Astrocyte of the cerebellum (primary cell): ENCODE measurements at places on chromosomes 11 and 22.
A peak's percentile ranks its signal among the peaks of the same experiment; 100 is the strongest.

DNA sequence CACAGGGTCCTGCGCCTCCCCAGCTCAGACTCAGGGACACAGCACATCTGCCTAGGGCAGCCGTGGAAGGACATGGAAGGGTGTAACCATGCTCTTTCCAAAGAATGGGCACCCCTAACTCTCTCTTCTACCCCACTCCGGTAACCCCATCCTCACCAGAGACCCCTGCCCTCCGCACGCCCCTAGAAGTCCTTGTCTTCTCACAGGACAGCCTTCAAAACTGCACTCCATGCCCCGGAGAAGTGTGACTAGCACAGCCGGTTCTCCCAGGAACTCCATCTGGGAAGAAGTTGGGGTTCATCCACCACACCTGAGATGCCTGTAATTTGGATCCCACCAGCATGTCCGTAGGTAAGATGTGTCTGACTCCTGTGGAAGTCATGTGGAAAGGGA lies 25.0 kb downstream of the P2RY2 start:
- DNase-seq, result no peak

DNA sequence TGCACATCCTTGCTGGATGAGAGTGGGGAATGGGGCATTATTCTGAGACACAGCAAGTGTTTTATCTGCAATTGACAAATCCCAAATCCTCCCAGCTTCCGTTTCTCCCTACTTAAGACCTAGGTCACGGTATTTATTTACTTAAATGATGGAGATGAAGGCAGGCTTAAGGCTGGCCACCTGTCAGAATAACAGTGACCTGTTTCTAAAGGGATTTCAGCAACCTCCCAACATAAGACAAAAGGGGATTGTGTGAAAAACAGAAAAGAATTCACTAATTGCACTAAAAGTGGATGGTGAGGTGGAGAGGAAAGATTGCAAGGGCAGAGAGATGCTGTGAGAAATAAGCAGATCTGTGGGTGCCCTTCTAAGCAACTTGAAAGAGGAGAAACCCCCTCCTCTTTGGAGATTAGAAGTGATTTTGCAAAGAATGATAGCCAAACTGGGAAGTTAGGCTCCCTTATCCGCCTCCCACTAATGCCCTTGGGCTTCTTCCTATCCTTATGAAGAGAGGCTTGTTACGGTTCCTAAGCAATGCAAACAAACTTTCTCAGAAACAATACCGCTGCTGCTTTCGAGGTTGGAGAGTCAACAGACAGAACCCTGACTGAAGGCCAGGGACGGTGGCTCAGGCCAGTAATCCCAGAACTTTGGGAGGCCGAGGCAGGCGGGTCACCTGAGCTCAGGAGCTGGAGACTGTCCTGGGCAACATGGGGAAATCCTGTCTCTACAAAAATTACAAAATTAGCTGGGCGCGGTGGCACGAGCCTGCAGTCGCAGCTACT lies 84.3 kb downstream of the ARL14EP start:
- no peak for DNase-seq

DNA sequence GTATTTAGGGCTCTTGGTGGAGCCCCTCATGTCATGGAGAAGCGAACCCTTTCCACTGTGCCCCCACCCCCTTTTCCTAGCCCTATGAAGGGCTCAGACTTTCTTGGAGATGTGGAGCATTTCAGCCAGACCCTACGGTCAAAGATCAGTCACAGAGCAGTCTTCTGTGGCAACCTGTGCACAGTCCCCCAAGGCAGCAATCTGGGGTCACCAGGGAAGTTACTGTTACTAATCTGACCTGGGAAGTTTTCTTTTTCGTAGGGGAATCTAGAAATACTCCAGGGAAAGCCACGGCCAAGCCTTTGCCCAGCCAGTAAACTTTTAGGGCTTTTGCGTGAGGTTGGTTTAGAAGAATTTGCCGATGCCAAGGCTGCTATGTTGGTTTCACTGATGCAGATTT lies 50.6 kb downstream of the ZBTB16 start:
- DNase-seq, result no peak

DNA sequence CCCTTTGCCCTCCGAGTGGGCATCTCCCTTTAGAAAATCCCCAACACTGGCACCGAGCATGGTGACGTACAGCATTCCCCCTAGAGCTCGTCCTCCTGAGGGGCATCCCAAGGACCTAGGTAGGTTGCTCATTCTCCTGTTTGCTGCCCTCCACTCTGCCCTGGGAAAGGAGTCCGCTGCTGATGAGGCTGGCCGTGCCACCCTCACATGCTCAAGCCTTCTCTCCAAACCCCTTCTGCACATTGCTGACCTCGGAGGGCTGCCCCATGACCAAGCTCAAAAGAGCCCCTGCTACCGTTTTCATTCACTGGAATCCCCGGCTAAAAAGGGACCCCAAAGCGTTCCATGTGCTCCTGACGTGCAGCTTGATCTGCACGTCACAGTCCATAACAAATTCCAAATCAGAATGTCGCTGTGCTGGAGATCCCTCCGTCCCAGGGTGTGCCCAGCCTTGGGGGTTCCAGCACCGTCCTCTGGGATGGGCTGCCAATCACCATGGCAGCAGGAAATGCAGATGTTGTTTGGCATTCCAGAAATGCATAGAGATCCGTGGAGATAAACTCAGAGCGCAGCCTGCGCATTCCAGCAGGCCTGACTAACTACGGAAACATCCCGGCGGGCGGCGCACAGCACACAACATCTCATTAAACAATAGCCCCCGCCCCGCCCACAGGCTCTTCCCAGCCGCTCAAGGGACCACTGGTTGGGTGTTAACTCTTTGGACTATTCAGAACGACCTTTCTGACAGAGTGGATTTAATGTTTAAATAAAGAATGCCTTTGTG lies 26.3 kb upstream of the GNB1L start:
- DNase-seq, result peak; percentile 90

GRCh38 chr22:45833613-45834012 lies 143.3 kb downstream of the WNT7B start:
- no peak for DNase-seq

DNA sequence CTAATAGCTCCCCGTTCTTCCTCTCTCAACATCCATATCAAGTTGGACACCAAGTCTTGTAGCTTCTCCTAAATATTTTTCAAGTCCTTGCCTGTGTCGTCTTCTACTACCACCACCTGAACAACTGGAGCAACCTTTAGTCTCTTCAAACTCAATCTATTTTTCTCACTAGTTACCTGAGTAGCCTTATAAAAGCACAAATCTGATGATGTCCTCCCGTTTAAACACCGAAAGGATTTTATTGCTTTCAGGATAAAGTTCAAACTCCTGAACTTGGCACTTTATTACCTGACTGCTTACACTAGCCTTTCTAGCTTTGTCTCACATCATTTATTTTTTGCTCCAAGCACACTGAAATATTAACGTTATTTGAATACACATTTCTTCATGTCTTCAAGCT lies 1.3 kb upstream of the PAK1 start:
- no peak for DNase-seq

DNA sequence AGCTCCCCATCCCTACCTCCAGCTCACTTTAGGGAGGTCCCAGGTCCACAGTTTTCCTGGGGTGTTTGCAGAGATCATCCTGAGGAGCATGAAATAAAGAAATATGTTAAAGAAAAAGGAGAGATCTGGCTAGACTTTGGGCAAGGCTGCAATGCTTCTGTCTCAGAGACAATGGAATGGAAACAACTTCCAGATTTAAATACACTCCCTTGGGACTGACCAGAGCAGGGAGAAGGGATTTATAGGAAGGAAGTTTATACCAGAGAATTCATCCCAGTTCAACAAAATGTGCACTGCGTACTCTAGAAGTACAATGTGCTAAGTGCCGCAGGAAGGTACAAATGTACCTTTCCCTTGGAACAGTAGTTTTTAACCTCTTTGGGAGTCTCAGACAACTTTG lies 40.4 kb downstream of the ETS1 start:
- no peak for DNase-seq

DNA sequence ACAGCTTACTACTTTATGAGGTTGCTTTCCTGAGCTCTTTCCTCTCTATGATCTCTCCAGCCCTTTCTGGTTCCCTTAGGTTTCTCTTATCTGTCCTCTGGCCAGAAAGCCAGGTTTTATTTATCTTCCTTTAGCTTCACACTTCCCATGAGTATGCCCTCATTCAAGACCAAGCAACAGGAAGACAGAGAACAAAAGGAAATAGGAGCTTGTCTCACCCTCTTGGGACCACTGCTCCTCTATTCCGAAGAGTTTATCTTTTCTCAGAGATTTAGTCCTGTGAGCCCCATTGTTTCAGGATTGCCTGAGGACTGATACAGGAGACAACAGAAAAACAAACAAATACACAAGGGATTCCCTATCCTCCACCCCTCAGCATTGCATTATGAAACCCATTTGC lies 62.4 kb upstream of the CCDC179 start:
- no peak for DNase-seq

- DNase-seq, result no peak
Measured at GRCh38 chr11:71388637-71389235, 59.5 kb downstream of the DHCR7 start.

DNA sequence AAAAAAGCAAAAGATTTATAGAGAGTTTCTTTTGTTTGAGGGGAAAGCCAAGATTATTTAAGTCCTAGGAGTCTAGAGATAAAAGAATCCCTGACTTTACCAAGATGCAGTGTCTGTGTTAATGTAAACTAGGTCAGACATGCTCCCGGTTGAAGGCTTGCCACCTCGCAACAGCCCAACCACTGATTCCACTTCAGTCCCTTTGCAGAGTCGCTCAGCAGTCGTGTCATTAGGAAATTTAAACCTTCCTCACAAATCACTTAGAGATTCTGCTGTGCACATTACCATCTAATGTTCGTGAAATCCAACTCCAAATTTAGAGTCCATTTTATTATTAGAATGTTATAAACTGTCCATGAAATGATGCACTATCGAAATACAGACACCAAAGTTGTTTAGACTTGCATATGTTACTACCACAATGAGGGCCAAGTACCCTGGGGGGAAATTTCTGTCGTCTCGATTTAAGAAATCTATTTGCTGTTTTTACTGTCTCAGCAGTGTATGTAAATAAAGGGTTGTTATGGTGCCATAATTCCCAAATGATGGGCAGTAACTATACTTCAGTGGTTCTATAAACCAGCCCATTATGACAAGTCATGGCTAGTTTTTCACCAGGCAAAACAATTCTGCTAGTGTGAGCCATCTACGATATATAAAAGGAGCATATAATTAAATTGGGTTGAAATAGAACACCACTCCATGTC lies 101.4 kb upstream of the MTNR1B start:
- DNase-seq, result no peak

DNA sequence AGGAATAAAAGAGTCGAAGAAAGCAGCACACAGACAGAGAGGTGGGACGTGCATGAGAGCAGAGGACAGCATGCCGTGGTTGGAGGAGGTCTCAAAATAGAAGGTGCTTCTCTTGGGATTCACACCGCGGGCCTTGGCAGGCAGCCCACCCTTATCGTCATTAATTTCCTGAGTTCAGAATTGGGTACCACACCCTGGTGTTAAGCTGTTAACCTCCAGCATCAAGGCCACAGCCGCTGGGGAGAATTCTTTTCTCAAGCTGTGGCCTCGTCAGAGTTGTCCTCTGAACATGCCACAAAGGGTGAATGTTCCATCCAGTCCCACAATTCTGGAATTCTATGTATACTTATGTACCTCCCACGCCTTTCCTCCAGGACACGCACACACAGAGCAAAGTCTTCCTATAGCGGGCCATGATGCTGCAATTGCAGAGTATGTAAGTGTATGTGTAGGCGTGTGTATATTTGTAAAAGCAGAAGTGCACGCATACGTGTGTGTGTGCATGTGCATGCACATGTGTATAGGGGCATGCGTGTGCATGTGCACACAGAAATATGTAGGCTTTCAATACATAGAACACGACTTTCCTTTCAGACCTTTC lies 39.0 kb downstream of the ADAMTS8 start:
- no peak for DNase-seq

GRCh38 chr11:12810568-12810894 lies 136.3 kb downstream of the TEAD1 start:
- peak; percentile 81 for DNase-seq

GRCh38 chr11:3037040-3037944 lies 19.9 kb downstream of the CARS1 start:
- peak; percentile 48 for DNase-seq

- no peak for DNase-seq
Measured at GRCh38 chr22:50032941-50033601, 20.5 kb upstream of the IL17REL start.

DNA sequence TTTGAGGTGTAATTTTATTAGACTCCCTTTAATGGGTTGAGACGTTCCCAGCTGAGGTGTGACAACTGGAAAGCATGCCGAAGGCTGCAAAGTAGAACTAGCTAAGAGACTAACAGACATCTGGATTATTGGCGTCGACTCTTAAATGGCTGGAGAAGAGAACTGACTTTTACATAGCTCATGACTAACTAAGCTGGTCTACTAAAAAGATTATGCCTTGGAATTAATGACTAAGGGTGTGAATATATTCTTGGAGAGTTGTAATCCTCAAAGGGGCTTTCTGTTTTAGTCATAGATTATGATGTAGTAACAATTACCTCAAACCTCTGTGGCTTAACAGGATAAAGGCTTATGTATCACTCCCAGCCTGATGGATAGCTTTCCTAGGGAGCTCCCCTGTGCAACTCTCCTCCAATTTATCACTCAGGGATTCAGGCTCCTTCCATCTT lies 39.5 kb upstream of the SLC5A12 start:
- no peak for DNase-seq
